ENCODE measurements at places on chromosomes 5 and 9. TPM values are rescaled to one million over a fixed set of nuclear protein-coding genes. Genes with fewer than 3 reads are reported as not detected.
A peak's percentile ranks its signal among the peaks of the same experiment; 100 is the strongest.

GRCh38 chr9:85600675-85601263 is 141.0 kb downstream of the AGTPBP1 start:
- DNase-seq = no peak

- no peak for DNase-seq
Observed at GRCh38 chr5:140630292-140631035, 2.5 kb downstream of the CD14 start.

DNA sequence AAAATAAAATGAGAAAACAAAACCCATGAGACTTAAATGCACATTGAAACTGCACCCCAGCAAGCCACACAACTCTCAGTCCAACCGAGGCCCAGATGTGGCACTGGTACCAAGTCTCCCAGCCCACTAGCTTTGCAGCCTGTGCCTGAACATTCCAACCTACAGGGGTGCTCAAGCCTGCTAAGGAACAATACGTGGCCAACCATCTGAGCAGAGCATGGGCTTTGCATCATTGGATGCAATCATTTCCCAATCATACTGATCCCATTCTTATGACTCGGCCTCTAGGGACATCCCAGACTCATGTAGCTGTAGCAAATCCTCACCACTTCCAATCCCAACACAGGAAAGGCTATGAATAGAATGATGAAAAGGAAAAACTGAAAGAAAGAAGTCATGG is 297.2 kb downstream of the SPOCK1 start:
- peak; percentile 50 for DNase-seq

- no peak for DNase-seq
Observed at GRCh38 chr5:145925353-145925752, 11.0 kb upstream of the SH3RF2 start.

GRCh38 chr9:6271508-6272228 is 56.1 kb downstream of the IL33 start:
- no peak for DNase-seq

- no peak for DNase-seq
Observed at GRCh38 chr5:31757806-31758205, 118.9 kb downstream of the PDZD2 start.

- DNase-seq = no peak
Observed at GRCh38 chr9:131273856-131274673, 2.2 kb downstream of the FAM78A start.

- no peak for DNase-seq
Observed at GRCh38 chr9:36191686-36192085, 965 bp downstream of the CLTA start.

DNA sequence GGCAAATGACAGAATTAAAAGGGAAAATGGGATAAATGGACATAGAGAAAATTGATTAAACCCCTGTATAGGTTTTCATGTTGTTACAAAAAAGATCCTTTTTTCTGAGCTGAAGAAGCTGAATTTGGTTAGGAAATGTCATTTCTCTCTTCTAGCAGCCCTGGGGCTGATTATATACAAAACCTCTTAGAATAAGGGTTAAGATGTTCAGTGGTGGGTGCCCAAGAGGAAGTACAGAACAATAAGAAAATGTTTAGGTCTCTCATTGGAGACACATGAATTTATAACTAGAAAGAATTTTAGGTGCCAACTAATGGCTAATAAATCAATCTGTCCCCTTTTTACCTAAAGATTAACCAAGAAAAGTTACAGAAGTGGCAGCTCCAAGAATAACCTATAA is 14.2 kb downstream of the ABHD17B start:
- no peak for DNase-seq

DNA sequence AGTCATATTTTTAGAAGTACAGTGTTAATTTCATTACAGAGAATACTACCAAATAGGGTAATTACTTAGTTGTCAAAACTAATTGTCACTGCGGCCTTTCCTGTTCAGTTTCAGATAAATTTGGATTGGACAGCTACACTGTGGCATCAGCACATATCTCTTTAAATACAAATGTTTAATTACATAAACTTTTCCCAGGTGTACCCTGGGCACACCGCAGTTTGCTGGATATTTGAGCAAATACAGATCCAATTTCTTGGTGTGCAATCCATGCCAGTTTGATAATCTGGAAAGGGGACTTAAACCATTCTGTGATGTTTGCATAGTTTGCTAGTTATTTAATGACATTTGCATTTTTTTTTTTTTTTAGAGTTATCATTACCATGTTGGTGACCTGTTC is 10.8 kb downstream of the ATP6V0E1 start:
- no peak for DNase-seq

GRCh38 chr9:22105005-22105722 is 96.1 kb upstream of the CDKN2B start:
- DNase-seq = no peak

DNA sequence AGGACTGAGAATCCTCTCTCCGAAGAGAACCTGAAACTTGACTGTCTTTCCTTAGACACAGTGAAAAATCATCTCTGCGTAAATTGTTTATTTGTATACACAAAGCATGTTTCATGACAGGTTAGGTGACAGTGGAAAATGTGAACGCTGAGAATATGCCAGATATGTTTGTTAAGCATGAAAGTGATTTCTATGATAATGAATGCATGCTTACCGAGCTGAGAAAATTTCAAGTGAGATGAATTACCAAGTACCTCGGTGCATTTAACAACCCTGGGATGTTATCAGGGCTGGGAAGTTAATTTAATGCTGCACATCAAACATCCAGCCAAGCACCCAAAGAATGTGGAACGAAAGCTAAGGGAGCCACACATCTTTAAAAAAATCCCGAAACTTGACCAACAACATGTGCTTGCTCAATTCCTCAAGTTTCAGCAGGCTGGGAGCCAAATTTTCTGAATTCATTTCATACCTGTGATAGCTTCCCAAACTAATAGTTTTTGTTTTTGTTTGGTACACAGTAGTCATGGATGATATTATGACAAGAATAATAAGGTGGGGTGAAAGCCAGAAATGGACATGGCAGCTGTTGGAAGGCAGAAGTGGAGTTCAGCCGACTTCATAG is 336.9 kb downstream of the ARHGEF28 start:
- no peak for DNase-seq

- DNase-seq = no peak
Observed at GRCh38 chr9:106874031-106874430, 11.1 kb downstream of the ZNF462 start.

The SPINK7 gene
- total RNA-seq = not detected

The PRELID2 gene
- 26.7 TPM for total RNA-seq

The TMEM174 gene
- total RNA-seq = not detected

The FCN1 gene
- 14.4 TPM for total RNA-seq

The OTULINL gene
- total RNA-seq = 7.6 TPM

The NKD2 gene
- total RNA-seq = 2.8 TPM
